Central memory CD8-positive, alpha-beta T cell (primary cell): ENCODE measurements at places on chromosomes 4 and X.

GRCh38 chr4:162684371-162684700 is 482.4 kb downstream of the NAF1 start:
- no peak for DNase-seq

DNA sequence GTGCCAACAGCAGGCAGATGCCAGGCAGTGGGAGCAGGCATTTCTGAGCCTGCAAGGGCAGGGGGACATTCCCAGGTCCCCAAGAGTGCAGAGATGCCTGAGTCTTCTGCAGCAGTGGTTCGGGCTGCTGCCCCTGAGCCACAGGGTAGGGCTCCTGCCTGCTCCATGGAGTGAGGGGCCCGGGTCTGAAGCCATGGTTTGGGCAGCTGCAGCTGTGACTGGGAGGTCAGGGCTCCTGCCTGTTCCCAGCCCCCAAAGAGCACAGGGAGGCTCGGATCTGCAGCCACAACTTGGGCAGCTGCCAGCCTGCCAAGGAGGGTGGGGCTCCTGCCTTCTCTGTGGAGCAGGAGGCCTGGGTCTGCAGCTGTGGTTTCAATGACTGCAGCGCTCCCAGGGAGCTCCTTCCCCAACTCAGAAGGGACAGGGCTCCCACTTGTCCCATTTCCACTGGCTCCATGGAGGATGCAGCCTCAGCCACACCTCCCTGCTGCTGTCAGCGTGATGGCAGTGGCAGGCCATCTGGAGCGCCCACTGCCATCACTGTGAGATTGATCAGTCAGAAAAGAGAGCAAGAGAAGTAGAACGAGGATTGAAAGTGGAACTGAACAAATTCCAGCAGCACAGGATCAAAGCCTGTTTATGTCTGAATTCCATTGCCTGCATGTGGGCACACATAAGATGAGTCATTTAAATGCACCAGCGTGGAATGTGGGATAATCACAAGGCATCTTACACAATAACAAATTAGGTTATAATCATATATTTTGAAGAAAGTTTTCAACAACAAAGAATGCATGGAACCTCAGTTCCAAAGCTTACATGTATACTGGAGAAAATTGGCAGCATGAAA is 93.1 kb upstream of the CXorf51A start:
- DNase-seq: no peak

DNA sequence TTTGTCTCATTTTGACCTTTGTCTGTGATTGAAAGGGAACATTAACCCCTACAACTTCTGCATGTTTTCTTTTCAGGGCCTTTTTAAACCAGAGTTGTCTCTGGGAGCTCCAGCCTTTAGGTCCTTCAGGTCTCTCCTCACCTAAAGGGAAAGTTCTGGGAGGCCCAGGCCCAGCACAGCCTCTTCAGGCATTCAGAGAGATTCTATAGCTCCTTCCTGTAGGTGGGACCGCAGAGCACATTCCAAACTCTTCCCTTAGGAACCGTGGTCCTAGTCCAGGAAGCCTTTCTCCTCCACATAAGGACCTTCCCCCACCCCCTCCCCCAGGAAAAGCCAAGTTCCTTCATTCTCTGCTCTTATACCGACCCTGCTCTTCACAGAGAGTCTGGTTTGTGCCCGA is 14.9 kb downstream of the NKX6-1 start:
- no peak for DNase-seq

DNA sequence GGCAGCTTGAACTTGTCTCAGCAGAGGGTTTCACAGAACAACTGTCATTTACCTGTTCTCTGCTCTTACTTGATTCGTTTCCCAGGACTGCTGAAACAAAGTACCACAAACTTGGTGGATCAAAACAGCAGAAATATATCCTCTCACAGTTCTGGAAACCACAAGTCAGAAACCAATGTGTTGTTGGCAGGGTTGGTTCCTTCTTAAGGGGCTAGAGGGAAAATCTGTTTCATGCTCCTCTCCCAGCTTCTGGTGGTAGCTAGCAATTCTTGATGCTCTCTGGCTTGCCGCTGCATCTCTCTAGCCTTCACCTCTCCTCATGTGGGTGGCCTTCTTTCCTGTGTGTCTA is 4.7 kb downstream of the TLR8 start:
- no peak for DNase-seq

- no peak for DNase-seq
Observed at GRCh38 chrX:39931529-39932282, 166.1 kb downstream of the BCOR start.

DNA sequence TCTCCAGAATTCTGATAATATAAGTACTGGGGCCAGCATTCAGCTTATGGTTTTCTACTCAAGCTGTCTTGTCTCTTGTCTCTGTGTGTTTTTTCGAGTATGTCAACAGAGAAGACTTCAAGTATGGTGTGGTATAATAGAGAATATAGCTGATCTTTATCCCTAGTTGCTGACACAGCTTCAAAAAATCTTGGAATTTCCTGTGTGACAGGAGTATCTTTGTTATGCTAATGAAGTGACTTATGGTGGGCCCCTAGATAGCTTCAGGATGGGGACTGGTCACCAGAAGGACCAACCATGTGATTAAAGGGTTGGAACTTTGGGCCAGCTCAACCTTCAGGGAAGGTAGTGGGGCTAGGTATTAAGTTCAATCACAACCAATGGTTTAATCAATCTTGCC is 2.9 kb downstream of the GPRASP3 start:
- DNase-seq: no peak

- DNase-seq: no peak
Observed at GRCh38 chrX:41655631-41656030, 33.1 kb upstream of the GPR34 start.

- DNase-seq: no peak
Observed at GRCh38 chrX:43386875-43387274, 269.2 kb upstream of the MAOA start.

- no peak for DNase-seq
Observed at GRCh38 chr4:41696763-41697162, 51.8 kb downstream of the PHOX2B start.

DNA sequence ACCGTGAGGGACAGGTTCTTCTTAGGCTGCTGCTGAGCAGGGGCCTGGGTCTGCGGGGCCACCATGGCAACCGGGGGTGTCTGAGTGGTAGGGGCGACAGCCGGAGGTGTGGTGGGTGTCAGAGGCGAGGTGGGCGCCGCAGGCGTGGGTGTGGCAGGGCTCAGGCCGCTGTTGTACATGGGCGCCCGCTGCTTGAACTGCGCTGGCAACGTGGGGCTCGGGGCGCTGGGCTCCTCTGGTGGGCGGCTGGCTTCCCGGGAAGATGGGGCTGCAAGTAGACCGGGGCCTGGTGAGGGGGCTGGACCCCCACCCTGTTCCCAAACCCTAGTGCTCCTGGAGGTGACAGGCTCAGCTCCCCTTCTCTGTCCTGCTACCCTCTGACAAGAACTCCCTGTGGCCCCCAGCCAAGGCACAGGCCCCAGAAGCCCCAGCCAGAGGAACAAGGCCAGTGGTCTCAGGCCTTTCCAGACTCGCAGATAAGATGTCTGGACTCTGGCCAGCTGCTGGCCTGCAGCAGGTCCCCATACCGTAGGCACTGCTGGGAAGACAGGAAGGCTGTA is 24.8 kb downstream of the NELFA start:
- DNase-seq: no peak

DNA sequence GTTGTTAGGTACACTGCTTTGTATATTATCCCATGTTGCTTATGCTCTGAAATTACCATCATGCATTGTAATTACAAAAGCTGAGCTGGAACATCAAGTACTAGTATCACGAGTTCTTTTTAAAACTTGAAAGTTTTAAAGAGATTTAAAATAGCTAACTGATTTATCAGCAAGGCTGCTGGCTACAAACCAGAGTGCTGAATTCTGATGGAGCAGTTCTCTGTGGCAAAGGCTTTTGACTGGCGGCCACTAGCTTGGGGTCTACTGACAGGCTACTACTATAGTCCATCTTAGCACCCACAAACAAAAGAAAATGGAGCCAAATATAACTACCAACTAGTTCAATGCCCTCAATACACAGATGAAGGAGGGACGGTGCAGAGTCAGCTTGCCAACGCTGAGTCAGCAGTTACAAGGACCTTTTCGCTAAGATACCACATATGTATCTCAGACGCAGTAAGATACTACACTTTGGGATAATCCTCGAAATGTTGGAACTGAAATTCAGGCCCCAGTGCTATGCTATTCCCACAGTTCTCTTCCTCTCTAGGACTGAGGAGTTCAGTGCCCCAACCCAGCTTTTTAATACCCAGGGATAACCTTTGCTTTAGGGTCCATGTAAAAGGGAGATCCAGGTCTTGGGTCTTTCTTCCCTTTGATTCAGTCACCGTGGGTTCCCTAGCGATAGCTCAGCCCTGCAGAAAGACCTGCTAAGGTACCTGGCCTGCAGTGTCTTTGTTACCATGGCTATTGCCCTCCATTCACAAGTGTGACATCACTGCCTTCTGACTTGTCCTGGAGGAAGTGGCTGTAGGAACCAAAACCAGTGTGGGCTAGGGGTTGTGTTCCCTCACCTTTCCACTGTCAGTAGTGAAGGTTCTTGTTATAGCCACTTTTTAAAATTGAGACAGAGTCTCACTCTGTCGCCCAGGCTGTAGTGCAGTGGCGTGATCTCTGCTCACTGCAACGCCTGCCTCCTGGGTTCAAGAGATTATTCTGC is 22.8 kb downstream of the MFAP3L start:
- DNase-seq: no peak

DNA sequence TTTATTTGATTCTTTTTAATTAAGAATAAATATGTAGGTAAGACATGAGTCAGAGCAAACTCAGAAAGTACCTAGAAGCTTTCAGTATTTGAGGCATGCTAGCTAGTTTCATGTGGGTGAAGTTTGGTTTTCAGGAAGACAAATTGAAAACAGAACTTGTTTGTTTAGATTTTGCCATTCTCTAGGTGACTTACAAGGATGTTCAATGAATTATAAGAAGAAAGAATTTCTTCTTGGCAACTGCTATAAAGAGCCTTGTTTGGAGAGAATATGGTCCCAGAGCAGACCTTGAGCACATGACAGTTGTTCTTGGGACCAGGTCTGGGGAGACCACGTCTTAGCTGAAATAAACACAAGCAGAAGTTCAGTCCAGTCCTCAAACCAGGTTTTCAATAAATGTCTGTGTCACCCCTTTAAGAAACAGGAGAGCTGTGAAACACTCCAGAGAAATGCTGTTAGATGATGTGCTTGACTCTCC is 38.0 kb upstream of the IL21 start:
- no peak for DNase-seq

- DNase-seq: no peak
Observed at GRCh38 chr4:154616731-154617130, 4.3 kb upstream of the FGG start.

- no peak for DNase-seq
Observed at GRCh38 chr4:125750828-125751466, 436.2 kb downstream of the FAT4 start.

- DNase-seq: no peak
Observed at GRCh38 chr4:156252358-156252921, 298.8 kb upstream of the CTSO start.

DNA sequence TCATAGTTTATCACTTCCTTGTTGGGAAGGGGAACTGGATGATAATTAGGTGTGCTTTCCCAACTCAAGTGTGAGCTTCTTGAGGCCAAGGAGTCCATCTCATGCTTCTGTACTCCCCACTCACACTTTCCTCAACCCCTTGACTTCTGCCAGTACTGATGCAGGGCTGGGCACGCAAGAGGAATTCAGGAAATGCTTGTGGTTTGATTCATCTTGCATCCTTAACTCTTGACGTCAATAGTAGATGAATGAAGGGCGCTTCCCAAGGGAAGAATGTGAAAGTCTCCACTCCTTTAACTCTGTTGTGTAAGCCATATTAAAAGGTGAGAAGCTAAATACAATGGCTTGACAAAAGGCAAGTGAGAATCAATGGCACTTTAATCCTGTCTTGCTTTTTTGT is 101.8 kb downstream of the AGTR2 start:
- DNase-seq: no peak

- DNase-seq: no peak
Observed at GRCh38 chr4:4808086-4808485, 51.4 kb upstream of the MSX1 start.

GRCh38 chr4:185598846-185599552 is 63.7 kb upstream of the PDLIM3 start:
- no peak for DNase-seq

- DNase-seq: no peak
Observed at GRCh38 chrX:48702032-48702431, 5.5 kb downstream of the SUV39H1 start.

DNA sequence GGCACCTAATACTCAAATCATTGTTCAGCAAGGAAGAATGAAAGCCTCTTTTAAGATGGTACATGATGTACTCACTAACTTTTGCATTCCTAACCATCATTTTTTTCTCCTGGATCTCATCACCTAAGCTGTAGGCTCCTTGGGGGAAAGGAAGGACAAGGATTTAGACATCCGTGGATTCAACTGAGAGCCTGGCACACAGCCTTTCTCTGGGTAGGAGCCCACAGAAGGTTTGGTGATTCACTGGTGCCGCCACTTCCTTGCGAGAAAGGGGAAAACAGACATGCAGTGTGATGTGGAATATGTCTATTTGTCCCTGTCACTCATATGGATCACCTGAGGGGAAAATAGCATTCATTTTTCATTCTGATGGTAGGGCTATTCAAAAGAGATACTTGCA is 147.3 kb downstream of the PCDH7 start:
- DNase-seq: no peak

DNA sequence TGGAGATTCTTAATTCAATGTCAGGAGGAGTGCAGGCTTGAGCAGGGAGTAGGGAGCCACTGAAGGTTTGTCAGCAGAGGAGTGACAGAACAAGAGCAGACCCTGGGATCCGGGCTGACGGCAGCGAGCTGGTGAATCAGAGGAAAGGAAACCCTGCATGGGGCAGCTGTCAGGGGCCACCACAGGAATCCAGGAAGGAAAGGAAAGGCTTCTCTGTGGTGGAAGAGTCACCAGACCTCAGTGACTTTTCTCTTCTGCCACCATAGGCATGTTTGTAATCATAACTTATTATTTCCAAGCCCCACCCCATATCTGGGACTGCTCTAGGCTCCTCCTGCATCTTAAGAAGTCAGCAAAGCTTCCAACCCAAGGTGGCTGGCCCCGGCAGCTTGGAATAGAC is 150.9 kb downstream of the BCOR start:
- no peak for DNase-seq

- DNase-seq: no peak
Observed at GRCh38 chr4:25972366-25972765, 58.3 kb downstream of the SMIM20 start.

- no peak for DNase-seq
Observed at GRCh38 chr4:83905952-83906351, 370.0 kb downstream of the GPAT3 start.

GRCh38 chrX:110311437-110312230 is 6.3 kb downstream of the AMMECR1 start:
- DNase-seq: no peak

GRCh38 chrX:42077675-42078074 is 154.3 kb upstream of the CASK start:
- no peak for DNase-seq

GRCh38 chrX:120365320-120365719 is 3.4 kb downstream of the ATP1B4 start:
- DNase-seq: peak; percentile 10

DNA sequence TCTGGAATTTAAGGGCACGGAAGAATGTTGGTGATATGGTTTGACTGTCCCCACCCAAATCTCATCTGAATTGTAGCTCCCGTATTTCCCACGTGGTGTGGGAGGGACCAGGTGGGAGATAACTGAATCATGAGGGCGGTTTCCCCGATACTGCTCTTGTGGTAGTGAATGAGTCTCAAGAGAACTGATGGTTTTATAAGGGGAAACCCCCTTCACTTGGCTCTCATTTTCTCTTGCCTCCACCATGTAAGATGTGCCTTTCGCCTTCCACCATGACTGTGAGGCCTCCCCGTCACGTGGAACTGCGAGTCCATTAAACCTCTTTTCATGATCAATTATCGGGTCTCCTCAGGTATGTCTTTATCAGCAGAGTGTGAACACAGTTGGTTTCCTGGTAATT is 25.6 kb upstream of the DHRSX start:
- no peak for DNase-seq
